Colonic mucosa (tissue), 4 donors: ENCODE measurements at places on chromosomes 3 and 15. TPM values are rescaled to one million over a fixed set of nuclear protein-coding genes. Genes with fewer than 3 reads are reported as not detected.
A peak's percentile ranks its signal among the peaks of the same experiment; 100 is the strongest.

NTRK3 gene
- total RNA-seq: 1.2 TPM

IMPG2 gene
- 0.08 TPM for total RNA-seq

GLDN gene
- 8.6 TPM for total RNA-seq

KCNH8 gene
- total RNA-seq: 0.77 TPM

ACSBG1 gene
- 0.59 TPM for total RNA-seq

ITIH4 gene
- 2.1 TPM for total RNA-seq

GABRA5 gene
- not detected for total RNA-seq

MESP1 gene
- total RNA-seq: 10.5 TPM

MFSD1 gene
- total RNA-seq: 54.4 TPM

GP5 gene
- not detected for total RNA-seq

ACKR4 gene
- not detected for total RNA-seq

DPPA4 gene
- total RNA-seq: 1.9 TPM

GRCh38 chr15:37652646-37653417, 281.6 kb upstream of the TMCO5A start:
- no peak for DNase-seq
- no peaks in the 10 kb centered on the region for H3K27me3 ChIP-seq
- H3K4me3 ChIP-seq: no peak overlapping the region
- no peaks in the 10 kb centered on the region for H3K36me3 ChIP-seq
- no peaks in the 10 kb centered on the region for H3K4me1 ChIP-seq

DNA sequence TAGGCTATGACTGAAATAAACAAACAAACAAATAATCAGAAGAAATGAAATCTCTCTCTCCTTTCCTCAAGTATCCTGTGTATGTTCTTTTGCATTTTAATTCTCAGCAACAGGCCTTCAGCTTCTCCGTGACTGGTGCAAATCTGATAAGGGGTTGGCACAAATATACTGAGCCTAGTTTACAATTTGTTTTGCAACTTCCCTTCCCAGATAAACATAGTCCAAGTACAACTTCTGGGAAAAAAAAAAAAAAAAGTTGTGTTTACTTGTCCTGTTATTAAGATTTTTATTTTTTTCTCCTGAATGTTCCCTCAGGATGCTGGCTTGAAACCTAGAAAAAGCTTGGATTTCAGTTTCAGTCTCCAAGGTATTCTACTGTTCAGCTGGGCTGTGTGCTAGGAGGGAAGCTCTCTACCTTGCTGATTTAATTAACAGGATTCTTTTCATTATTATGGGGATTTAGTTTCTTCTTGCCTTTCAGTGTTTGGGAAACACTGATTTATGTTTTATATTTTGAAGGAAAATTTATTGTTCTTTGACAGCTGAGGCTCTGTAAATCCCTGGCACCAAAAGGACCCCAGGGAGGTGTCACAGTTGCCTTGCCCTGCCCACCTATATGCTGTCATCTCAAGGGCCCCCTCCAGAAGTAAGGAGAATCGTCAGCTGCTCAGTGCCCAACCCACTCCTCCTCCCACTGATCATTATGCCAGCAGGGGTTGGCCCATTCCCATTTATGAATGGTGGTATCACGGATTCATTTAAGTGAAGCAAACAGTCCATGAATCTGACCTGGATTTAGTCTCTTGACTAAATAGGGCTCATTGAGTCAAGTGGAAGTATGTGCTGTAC, 185.2 kb downstream of the MEIS2 start:
- H3K27ac ChIP-seq: no peak overlapping the region
- no peak overlapping the region for H3K4me3 ChIP-seq
- H3K36me3 ChIP-seq: no peaks in the 10 kb centered on the region
- H3K4me1 ChIP-seq: no peaks in the 10 kb centered on the region
- H3K27me3 ChIP-seq: no peaks in the 10 kb centered on the region

- no peaks in the 10 kb centered on the region for H3K36me3 ChIP-seq
- H3K27me3 ChIP-seq: no peaks in the 10 kb centered on the region
These were observed 56.2 kb upstream of the FILIP1L start for GRCh38 chr3:100170486-100170885.

- H3K27me3 ChIP-seq: no peaks in the 10 kb centered on the region
- H3K36me3 ChIP-seq: no peaks in the 10 kb centered on the region
- H3K4me1 ChIP-seq: no peaks in the 10 kb centered on the region
- no peak overlapping the region for H3K27ac ChIP-seq
- H3K4me3 ChIP-seq: no peak overlapping the region
- DNase-seq: no peak
These were observed 127.3 kb upstream of the ROPN1 start for GRCh38 chr3:124119056-124119716.

DNA sequence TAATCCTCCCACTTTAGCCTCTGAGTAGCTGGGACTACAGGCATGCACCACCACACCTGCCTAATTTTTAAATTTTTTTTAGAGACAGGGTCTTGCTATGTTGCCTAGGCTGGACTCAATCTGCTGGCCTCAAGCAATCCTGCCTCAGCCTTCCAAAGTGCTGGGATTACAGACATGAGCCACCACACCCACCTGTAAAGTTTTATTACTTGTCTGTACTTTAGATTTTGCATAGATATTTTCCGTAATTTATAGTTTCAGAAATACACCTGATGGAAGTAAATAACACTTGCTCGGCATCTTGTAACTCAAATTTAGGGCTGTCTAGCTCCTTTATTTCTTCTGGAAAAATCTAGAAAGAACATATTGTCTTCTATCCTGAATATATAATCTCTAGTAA, 5.8 kb downstream of the DZIP3 start:
- peak; percentile 22 for DNase-seq
- no peaks in the 10 kb centered on the region for H3K27me3 ChIP-seq
- H3K4me3 ChIP-seq: no peak overlapping the region
- no peaks in the 10 kb centered on the region for H3K4me1 ChIP-seq

DNA sequence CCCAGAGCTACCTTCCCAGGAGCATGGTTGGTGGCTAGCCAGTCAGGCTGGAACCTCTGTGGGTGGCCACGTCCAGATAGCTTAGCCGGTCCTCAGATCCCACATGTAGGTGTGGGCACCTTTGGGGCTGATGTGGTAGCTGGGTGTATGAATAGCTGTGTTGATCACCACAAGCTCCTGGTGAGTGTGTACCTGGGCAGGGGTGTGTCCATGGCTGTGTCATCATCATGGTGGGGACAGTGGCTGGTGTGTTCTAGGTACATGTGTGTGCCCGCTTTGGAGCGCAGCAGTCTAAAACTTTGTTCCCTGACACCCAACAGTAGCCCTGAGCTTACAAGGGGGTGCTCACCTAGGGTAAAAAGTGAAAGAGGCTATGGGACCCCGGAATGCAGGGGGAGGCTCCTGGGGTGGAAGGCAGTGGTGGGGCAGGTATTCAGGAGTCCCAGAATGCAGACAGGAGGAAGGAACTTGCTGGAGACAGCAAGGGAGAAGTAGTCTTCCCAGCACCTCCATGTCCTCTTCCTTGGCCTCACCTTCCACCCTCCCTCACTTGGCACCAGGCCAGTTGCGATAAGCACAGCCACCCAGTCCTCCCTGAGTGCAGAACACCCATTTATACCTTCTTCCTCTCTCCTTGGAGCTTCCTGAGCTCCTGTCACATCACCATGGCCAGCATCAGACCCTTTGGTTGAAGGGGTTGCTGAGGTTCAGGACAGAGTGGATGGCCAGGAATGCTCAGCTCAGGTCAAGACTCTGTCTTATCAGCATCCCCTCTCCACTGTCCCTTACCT, 1.2 kb downstream of the CISH start:
- H3K27ac ChIP-seq: peak overlapping the region; percentile 95
- peaks cover 14% of the 10 kb centered on the region for H3K36me3 ChIP-seq
- H3K4me3 ChIP-seq: peak overlapping the region; percentile 88
- H3K27me3 ChIP-seq: no peaks in the 10 kb centered on the region
- peak; percentile 89 for DNase-seq

GRCh38 chr3:68931406-68932149, 769 bp downstream of the TAFA4 start:
- peaks cover 35% of the 10 kb centered on the region for H3K27me3 ChIP-seq
- H3K36me3 ChIP-seq: no peaks in the 10 kb centered on the region
- no peaks in the 10 kb centered on the region for H3K4me1 ChIP-seq
- no peak for DNase-seq

- H3K4me1 ChIP-seq: no peaks in the 10 kb centered on the region
- DNase-seq: no peak
- H3K27me3 ChIP-seq: no peaks in the 10 kb centered on the region
- no peak overlapping the region for H3K4me3 ChIP-seq
These were observed 557.6 kb upstream of the ADAMTS9 start for GRCh38 chr3:65245133-65246063.

GRCh38 chr3:145864336-145864735, 296.6 kb downstream of the PLOD2 start:
- H3K4me1 ChIP-seq: no peaks in the 10 kb centered on the region
- DNase-seq: no peak
- H3K4me3 ChIP-seq: no peak overlapping the region
- no peaks in the 10 kb centered on the region for H3K27me3 ChIP-seq
- H3K27ac ChIP-seq: no peak overlapping the region
- no peaks in the 10 kb centered on the region for H3K36me3 ChIP-seq

GRCh38 chr3:133158686-133159085, 120.5 kb downstream of the TMEM108 start:
- DNase-seq: no peak
- H3K27me3 ChIP-seq: no peaks in the 10 kb centered on the region
- H3K27ac ChIP-seq: no peak overlapping the region
- no peaks in the 10 kb centered on the region for H3K36me3 ChIP-seq
- no peak overlapping the region for H3K4me3 ChIP-seq

- no peaks in the 10 kb centered on the region for H3K36me3 ChIP-seq
- H3K27me3 ChIP-seq: no peaks in the 10 kb centered on the region
These were observed 41.1 kb upstream of the SRGAP3 start for GRCh38 chr3:9290566-9290965.

GRCh38 chr3:194130807-194131589, 5.0 kb upstream of the HES1 start:
- H3K4me1 ChIP-seq: peaks cover 6% of the 10 kb centered on the region
- H3K27ac ChIP-seq: peak overlapping the region; percentile 80
- H3K36me3 ChIP-seq: no peaks in the 10 kb centered on the region

DNA sequence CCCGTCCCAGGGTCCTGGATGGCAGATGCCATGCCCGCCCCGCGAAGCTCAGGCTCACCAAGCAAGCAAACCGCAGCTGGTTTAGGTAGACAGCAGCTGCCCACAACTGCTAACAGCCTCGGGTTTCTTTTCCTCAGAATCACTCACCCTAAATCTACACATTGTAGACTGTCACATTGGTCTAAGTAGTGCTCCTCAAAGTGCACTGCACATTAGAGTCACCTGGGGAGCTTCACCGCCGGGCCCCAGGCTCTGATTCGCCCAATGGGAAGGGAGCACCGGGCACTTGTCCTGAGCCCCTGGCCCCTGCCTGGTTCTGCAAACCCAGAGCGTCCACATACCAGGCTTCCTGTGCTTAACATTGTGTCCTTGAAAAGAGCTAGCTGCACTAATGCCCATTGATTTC, 752 bp downstream of the OCA2 start:
- peaks cover 33% of the 10 kb centered on the region for H3K27me3 ChIP-seq
- no peak overlapping the region for H3K27ac ChIP-seq
- H3K4me1 ChIP-seq: peaks cover 9% of the 10 kb centered on the region
- no peak for DNase-seq
- H3K36me3 ChIP-seq: no peaks in the 10 kb centered on the region

- no peaks in the 10 kb centered on the region for H3K36me3 ChIP-seq
- peak; percentile 56 for DNase-seq
- H3K27ac ChIP-seq: no peak overlapping the region
- H3K27me3 ChIP-seq: no peaks in the 10 kb centered on the region
- H3K4me3 ChIP-seq: no peak overlapping the region
- H3K4me1 ChIP-seq: no peaks in the 10 kb centered on the region
These were observed 90.7 kb downstream of the SCN11A start for GRCh38 chr3:38960953-38961622.

DNA sequence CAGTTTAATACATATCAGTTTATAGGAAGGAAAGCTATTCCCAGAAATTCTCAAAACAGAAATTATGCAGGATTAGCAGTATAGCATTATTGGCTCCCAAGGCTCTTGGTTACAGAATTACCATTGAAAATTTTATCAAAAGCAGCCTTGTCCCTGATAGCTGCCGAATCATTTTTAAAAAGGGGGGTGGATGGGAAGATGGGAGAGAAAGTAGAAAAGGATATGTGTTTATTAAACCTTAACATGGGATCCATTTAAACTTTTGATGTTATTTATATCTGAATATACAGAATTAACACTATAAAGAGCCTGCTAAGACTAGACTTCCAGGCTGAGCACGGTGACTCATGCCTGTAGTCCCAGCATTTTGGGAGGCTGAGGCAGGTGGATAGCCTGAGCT, 10.8 kb downstream of the RCN2 start:
- H3K27me3 ChIP-seq: no peaks in the 10 kb centered on the region
- no peaks in the 10 kb centered on the region for H3K36me3 ChIP-seq
- H3K27ac ChIP-seq: no peak overlapping the region
- H3K4me1 ChIP-seq: no peaks in the 10 kb centered on the region

DNA sequence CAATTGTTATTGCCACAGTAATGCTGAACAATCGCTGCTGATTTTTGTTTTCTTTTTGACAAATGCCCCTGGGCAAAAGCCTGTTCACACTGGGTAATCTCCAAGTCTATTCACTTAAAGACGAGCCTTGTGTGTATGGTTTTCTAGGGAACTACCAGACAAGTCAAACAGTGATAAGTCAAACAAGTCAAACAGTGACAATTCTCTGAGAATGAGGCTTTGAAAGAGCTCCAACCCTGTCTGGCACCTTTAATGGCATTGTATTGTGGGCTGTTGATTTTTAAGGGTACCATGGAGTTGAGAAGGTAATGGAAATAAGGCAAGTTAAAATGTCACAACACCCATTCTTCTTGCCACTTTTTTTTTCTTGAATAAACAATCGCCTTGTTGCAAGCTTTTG, 59.4 kb upstream of the TMC3 start:
- H3K4me3 ChIP-seq: no peak overlapping the region
- no peaks in the 10 kb centered on the region for H3K36me3 ChIP-seq
- H3K27ac ChIP-seq: no peak overlapping the region
- no peak for DNase-seq

GRCh38 chr15:70866982-70867641, 13.2 kb upstream of the LARP6 start:
- no peaks in the 10 kb centered on the region for H3K27me3 ChIP-seq
- no peaks in the 10 kb centered on the region for H3K4me1 ChIP-seq
- no peak for DNase-seq
- H3K36me3 ChIP-seq: no peaks in the 10 kb centered on the region
- H3K4me3 ChIP-seq: no peak overlapping the region

DNA sequence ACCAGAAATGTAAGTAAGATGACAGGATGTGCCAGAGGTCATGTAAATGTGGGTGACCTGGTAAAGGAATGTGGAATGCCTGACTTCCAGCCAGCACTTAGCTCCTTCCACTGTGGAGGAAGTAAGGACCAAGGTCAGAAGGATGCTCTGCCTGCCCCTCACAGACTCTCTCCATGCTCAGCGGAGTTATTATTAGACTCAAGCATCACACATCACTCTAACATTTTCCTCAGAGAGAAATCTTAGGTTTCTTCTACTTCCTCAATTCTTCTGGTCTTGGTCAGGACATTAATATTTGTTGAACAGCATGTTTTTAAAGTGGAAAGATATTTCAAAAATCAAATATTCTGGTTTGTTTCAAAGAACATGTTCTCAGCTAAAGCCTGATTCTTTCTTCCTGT, 231.4 kb upstream of the WNT5A start:
- no peaks in the 10 kb centered on the region for H3K27me3 ChIP-seq
- DNase-seq: no peak
- H3K4me3 ChIP-seq: no peak overlapping the region
- H3K4me1 ChIP-seq: no peaks in the 10 kb centered on the region

- H3K4me1 ChIP-seq: no peaks in the 10 kb centered on the region
- H3K27ac ChIP-seq: no peak overlapping the region
- no peak overlapping the region for H3K4me3 ChIP-seq
- no peaks in the 10 kb centered on the region for H3K36me3 ChIP-seq
- no peak for DNase-seq
These were observed 95.6 kb downstream of the DHX36 start for GRCh38 chr3:154228561-154229216.

- H3K4me1 ChIP-seq: no peaks in the 10 kb centered on the region
- no peak for DNase-seq
- H3K36me3 ChIP-seq: no peaks in the 10 kb centered on the region
- H3K27ac ChIP-seq: no peak overlapping the region
These were observed 176.1 kb downstream of the TBC1D2B start for GRCh38 chr15:77901251-77901881.
